ENCODE measurements at places on chromosomes 5 and 9.

DNA sequence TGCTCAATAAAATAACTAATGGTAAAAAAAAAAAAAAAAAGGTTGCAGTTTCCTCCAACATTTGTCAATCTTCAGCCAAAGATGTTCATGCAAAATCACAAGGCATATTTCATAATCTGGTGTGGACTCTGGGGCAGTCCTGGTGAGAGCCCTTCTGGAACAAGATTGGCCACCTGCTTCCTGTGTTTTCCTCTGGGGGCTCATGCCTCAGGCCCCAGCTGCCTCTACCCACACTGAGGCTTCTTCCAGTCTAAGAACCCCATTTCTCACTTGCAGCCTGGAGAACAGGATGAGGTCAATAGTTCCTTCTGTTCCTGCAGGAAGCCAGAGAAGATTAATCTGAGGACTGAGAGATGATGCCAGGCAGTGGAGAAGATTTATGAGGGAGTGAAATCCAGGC is 492.6 kb upstream of the BRINP1 start:
- no peak for DNase-seq

DNA sequence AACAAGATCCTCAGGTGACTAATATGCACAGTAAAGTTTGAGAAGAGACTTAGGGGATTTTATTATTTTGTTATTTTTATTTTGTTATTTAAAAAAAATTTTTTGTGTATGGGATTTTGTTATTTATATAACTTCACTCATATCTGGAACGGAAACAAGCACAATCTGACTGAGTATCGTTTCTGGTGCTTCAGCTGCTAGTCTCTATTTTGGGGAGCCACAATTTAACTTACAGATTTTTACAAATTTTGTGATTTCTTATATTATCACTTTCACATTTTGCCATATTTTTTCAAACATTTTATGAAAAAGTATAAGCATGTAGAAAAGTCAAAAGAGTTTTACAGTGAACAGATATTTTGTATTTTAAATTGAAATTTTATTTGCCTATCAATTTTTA is 208.7 kb downstream of the CCDC171 start:
- DNase-seq, result no peak

GRCh38 chr5:76683816-76684731 is 31.9 kb upstream of the F2R start:
- DNase-seq, result no peak

- DNase-seq, result no peak
Measured at GRCh38 chr9:68709291-68710110, 4.5 kb downstream of the PIP5K1B start.

- no peak for DNase-seq
Measured at GRCh38 chr9:6142799-6143454, 72.7 kb upstream of the IL33 start.

DNA sequence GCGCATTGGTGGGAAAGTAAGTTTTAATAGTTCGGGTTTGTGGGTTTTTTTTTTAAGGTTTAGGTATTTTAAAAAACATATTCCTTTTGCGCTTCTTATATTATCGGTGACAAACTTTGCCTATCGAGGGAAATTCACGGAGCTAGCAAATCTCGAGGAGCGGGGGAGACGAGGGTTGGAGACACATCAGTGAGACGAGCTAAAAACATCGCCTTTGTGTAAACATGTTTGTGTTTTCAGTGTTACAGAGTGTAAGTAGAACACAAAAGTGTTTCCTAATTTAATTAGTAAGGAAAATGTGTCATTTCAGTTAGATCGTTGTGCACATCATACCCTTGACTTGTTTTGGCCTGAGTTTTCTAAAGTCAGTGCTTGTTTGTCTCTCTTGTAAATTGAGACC is 945 bp downstream of the BTF3 start:
- no peak for DNase-seq

DNA sequence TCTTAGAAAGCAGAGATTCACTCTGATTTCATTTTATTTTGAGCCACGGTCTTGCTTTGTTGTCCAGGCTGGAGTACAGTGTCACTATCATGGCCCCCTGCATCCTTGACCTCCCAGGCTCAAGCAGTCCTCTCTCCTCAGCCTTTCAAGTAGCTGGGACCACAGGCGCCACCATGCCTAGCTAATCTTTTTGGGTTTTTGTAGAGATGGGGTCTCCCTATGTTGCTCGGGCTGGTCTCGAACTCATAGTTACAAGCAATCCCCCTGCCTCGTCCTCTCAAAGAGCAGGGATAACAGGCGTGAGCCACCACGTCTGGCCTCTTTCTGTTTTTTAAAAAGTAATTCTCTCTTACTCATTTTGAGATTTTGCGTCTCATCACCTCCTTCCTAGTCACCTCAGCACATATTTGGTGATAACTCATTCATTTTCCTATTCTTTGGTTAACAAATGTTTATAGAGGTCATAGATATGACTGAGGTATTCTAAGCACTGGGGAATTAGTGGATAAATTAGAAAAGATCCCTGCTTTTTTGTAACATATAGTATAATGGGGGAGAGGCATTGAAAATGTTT is 10.8 kb upstream of the DCP2 start:
- DNase-seq, result no peak

DNA sequence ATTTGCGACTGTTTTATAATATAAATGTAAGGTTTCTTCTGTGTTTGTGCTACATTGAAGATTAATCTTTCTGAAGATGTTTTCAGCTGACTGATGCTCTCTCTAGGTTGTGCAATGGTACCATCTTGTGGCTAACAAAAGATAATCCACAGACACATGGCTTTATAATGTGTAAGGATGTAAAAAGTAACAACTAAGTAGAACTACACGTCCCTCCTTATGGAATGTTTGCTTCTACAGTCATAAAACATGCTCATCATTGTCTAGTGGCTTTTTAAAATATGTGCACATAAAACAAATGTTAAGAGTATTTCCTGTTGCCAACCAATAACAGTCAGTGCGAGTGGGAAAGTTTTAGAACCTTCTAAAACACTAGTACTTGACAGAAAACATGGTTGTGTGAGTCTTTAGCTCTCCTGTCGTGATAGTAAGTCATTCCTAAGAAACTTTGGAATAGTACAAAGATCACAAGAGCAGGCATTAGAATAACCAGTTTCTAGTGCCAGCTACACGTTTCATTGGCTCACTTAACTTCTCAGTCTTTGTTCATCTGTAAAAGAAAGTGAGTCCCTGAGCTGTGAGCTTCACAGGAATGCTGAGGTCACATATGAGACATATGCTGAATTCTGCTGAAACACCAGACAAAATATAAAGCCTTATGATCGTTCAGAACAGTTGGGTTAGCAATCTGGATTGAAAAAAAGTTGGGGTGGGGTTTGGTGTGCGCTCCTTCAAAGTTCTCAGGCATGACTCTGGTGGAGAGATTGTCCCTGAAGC is 75.7 kb upstream of the GLIS3 start:
- peak; percentile 55 for DNase-seq

All from LHCN-M2 (cell line).